NCI-H1105 treated with DMSO at 0.1 percent for 48 hours (cell line): ENCODE measurements at places on chromosomes 5 and 9.

DNA sequence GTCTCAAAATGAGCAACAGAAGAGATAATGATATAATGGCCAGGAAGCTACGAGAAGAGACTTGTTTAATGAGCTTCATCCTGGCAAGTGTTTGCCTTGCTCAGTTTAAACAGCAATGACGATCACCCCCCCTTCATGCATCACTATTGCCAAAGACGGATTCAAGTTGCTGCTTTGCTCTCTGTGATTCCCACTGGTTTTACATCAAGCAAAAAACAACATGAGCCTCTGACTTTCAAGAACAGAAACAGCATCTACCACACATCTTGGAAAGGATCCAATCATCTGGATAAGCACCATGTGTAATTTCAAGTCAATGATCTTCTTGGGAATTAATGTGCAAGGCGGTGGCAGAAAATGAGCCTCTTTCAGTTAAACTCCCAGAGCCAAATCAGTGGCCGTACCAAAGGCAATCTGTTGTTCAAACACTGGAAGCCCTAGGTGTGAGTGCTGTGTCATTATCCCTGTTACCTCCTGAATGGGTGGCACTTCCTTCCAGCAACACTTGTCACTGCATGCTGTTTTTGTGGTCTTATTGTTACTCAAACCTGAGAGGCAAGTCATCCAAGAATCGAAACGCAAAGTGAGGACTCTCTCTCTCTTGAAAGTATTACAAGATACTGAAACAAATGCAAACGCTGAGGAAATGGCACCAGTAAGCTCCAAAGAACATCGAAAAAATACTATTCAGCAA is 72.8 kb downstream of the MED27 start:
- DNase-seq, result peak; percentile 99

- DNase-seq, result no peak
Measured at GRCh38 chr9:20524776-20525175, 97.5 kb downstream of the MLLT3 start.

DNA sequence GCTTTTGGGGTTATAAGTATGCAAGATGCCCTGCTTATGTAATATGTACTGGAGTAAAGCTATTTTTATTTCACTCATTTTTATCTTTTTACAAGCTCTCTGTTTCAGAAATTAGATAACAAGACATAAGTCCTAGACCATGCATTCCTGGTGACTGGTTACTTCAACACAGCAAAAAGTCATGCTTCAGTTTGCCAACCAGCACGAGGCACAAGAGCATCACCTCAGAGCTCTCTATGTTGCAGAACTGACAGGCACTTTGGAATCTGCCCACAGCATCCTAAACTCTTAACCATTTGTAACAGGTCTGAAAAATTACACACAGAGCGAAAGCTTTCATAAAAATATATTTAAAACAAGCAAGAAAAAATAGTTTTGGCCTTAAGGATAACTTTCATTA is 112.8 kb downstream of the MARCHF11 start:
- DNase-seq, result no peak

GRCh38 chr5:107112216-107112615 is 558.5 kb downstream of the EFNA5 start:
- DNase-seq, result no peak

GRCh38 chr9:36092509-36093215 is 43.9 kb upstream of the GLIPR2 start:
- no peak for DNase-seq
